ENCODE measurements at places on chromosomes 1 and 21.

GRCh38 chr1:99146129-99146848 lies 118.0 kb upstream of the PLPPR4 start:
- DNase-seq: no peak

GRCh38 chr1:193629875-193630274 lies 443.5 kb upstream of the B3GALT2 start:
- peak; percentile 3 for DNase-seq

DNA sequence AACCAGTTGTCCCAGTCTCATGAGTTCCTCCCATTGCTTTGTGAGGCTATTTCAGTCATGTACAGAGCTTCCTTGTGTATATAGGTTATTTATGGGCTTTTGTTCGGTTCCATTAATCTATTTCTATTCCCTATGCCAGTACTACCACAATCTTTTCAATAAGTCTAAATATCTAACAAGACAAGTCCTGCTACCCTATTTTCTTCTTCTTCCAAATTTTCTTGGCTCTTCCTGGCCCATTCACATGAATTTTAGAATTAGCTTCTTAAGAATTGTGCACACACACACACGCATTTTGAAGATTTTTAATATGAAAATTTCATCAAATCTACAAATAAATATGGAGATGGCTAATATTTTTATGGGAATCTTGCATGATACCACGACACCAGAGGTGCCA lies 33.8 kb upstream of the ATF3 start:
- no peak for DNase-seq

GRCh38 chr1:54777431-54777830 lies 13.1 kb upstream of the PARS2 start:
- no peak for DNase-seq

GRCh38 chr1:81833722-81834121 lies 33.0 kb downstream of the ADGRL2 start:
- no peak for DNase-seq
